ENCODE measurements at places on chromosomes 16 and 17. TPM values are rescaled to one million over a fixed set of nuclear protein-coding genes. Genes with fewer than 3 reads are reported as not detected.

NPIPB13 gene
- 39.8 TPM for total RNA-seq

CFAP97D1 gene
- total RNA-seq, result not detected

FAM234A gene
- 42.6 TPM for total RNA-seq

COPS3 gene
- total RNA-seq, result 102 TPM

PSMD11 gene
- 83.4 TPM for total RNA-seq

TAC4 gene
- not detected for total RNA-seq

KRTAP9-2 gene
- not detected for total RNA-seq

TLCD3A gene
- total RNA-seq, result 0.75 TPM

LITAFD gene
- 1.1 TPM for total RNA-seq

GPR142 gene
- total RNA-seq, result not detected

MPV17L gene
- total RNA-seq, result not detected

CLEC3A gene
- total RNA-seq, result not detected

CEP295NL gene
- total RNA-seq, result 0.52 TPM

TCAP gene
- total RNA-seq, result 2.4 TPM

BAHCC1 gene
- 17.3 TPM for total RNA-seq

NATD1 gene
- 14.1 TPM for total RNA-seq

KRT20 gene
- not detected for total RNA-seq

FOXN1 gene
- total RNA-seq, result not detected

ARHGAP23 gene
- total RNA-seq, result 1.8 TPM

TP53TG3C gene
- total RNA-seq, result not detected

HSD17B1 gene
- 0.68 TPM for total RNA-seq

SOX15 gene
- not detected for total RNA-seq

CHST5 gene
- total RNA-seq, result not detected

FBXW10 gene
- total RNA-seq, result not detected

RGS9 gene
- total RNA-seq, result 25.0 TPM

RASL10B gene
- not detected for total RNA-seq

GPRC5C gene
- 0.29 TPM for total RNA-seq

PRDM7 gene
- not detected for total RNA-seq

TBX2 gene
- total RNA-seq, result 0.23 TPM

FNDC8 gene
- total RNA-seq, result not detected

CPHXL2 gene
- total RNA-seq, result not detected

VTN gene
- total RNA-seq, result not detected

CIITA gene
- 17.7 TPM for total RNA-seq

TOX3 gene
- total RNA-seq, result not detected

KRTAP9-8 gene
- not detected for total RNA-seq

NXPH3 gene
- not detected for total RNA-seq

HAP1 gene
- not detected for total RNA-seq

CD300LF gene
- 8.7 TPM for total RNA-seq

TMEM92 gene
- total RNA-seq, result not detected

RBFOX1 gene
- not detected for total RNA-seq

KRTAP4-7 gene
- not detected for total RNA-seq

CDT1 gene
- total RNA-seq, result 2.6 TPM

SEPTIN12 gene
- not detected for total RNA-seq

CIAO2B gene
- 60.0 TPM for total RNA-seq

C17orf50 gene
- not detected for total RNA-seq

NACA2 gene
- total RNA-seq, result not detected

PERCC1 gene
- total RNA-seq, result 0.68 TPM

OR3A2 gene
- total RNA-seq, result 0.80 TPM

UTS2R gene
- total RNA-seq, result 0.28 TPM

Measured in natural killer cell (primary cell).